H9 (cell line): ENCODE measurements at places on chromosomes 7 and 10.

DNA sequence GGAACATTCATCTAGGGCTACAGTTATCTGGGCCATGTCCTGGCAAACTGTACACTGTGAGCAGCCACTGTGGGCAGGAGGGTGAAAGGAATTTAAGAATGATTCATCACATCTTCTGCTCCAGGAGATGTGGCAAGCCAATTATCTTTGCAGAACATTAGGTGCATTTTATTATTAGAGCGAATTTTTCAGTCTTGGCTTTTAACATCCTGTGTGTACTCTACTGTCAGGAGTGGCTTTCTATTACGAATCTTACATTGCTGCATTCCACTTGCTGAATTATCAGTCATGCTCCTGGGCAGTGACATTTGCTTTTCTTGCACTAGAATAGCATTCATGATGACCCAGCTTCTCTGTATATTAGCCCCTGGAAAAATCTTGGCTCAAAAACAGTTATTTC is 109.2 kb upstream of the TARP start:
- DNase-seq = no peak

- DNase-seq = no peak
These were observed 35.9 kb upstream of the TSPAN33 start for GRCh38 chr7:129108581-129108980.

DNA sequence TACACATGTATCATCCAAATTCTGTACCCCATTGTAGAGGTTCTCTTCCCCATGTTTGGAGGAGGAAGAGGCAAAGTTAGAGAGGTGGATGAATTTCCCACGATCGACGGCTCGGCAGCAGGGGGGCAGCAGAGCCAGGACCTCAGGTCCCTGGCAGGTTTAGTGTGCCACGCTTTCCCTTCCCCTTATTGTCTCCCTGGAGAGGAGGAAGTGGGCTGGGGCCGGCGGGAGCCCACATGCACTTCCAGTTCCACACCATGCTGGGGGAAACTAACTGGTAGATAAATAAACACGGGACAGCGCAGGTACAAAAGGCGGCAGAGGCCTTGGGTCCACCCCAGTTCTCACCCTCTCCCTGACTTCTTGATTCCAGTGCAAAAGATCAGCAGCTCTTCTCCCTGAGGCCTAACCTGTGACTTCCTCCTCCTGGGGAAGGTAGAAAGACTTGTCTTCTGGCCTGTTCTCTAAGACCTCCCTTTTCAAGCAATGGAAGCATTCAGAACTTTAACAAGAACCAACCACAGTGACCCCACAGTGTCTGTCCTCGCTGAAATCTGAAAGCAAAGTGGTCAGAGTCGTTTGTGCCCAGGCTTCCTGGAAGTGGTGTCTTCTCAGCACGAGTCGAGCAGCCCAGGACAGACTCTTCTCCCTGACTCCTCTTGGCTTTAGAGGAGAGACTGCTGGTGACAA is 30.5 kb upstream of the SRGN start:
- peak; percentile 37 for DNase-seq

DNA sequence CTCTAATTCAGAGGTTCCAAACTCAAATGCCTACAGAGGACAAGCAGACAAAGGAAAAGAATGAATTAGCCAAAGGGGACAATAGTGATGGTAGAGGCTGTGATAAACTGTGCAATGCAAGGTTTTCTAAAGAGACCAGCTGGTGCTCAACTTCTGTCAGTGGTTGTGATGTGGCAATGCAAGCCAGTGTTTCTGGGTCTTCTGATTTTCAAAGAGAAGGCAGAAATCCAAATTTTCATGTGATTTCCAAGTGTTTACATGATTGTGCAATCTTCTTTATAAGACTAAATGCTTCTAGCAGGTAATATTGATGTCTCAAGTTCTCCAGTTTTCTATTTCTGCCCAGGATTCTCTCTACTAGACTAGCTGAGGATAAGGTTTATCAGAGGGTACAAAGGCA is 135.9 kb downstream of the PCDH15 start:
- no peak for DNase-seq

DNA sequence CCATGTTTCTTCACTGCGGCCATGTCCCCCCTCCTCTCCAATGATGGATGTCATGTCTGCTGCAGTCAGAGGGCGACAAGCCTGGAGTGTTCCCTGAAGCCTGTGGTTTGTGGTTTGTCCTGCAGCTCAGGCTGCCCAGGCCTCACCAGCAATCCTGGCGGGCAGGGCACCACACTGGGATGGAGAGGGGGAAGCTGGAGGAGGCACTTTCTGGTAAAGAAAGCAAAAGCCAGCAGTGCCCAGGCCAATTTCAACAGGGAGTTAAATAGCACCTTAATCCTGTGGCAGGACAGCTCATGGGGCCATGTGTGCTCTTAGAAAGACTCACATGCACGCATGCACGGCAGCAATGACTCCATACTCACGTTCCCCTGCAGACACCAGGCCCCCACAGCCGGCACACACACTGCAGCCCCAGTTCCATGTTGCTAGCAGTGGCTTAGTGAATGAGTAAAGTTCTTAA is 158.3 kb downstream of the EGFR start:
- no peak for DNase-seq

GRCh38 chr7:78379148-78379547 is 580.6 kb downstream of the PHTF2 start:
- DNase-seq = no peak

GRCh38 chr7:137850972-137851945 is 4.5 kb upstream of the DGKI start:
- DNase-seq = no peak

GRCh38 chr10:69096045-69096444 is 8.1 kb downstream of the SRGN start:
- no peak for DNase-seq

- no peak for DNase-seq
These were observed 1.5 kb downstream of the EEPD1 start for GRCh38 chr7:36154255-36155212.

DNA sequence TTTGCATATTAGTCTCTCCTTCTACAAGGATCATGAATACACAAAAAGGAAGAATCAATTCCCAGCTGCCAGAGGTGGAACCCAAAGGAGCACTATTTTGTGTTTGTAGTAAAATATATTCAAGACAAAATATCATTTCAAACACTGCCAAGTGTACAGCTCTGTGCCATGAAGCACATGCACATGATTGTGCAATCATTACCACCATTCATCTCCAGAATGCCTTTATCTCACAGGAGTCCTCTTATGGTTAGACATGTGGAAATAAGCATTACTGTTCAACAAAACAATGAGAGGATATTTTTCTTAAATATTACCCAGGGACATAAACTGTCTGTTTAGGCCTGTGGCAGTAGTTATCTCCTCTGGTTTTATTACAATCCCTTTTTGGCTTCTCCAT is 151.4 kb upstream of the PPP1R3A start:
- DNase-seq = no peak

DNA sequence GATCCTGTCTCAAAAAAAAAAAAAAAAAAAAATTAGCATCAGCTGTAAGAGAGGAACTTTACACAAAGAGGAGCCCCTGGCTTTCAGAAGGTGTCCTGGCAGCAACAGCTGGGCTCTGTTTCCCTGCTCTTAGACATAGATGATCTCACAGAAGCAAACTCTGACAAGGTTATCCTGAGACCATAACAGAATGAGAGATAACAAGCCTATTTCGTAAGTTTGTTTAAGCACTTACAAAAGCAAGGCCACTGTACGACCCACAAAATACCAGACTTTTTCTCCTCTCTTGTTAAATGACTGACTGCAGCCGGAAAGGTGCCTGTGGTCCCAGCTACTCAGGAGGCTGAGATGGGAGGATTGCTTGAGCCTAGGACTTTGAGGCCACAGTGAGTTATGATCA is 33.3 kb upstream of the OTUD1 start:
- no peak for DNase-seq

- peak; percentile 21 for DNase-seq
These were observed 29.9 kb downstream of the POLL start for GRCh38 chr10:101558204-101558603.

GRCh38 chr7:114141415-114141814 is 222.6 kb upstream of the PPP1R3A start:
- peak; percentile 43 for DNase-seq

GRCh38 chr10:99426689-99427088 is 3.7 kb downstream of the GOT1 start:
- DNase-seq = no peak

DNA sequence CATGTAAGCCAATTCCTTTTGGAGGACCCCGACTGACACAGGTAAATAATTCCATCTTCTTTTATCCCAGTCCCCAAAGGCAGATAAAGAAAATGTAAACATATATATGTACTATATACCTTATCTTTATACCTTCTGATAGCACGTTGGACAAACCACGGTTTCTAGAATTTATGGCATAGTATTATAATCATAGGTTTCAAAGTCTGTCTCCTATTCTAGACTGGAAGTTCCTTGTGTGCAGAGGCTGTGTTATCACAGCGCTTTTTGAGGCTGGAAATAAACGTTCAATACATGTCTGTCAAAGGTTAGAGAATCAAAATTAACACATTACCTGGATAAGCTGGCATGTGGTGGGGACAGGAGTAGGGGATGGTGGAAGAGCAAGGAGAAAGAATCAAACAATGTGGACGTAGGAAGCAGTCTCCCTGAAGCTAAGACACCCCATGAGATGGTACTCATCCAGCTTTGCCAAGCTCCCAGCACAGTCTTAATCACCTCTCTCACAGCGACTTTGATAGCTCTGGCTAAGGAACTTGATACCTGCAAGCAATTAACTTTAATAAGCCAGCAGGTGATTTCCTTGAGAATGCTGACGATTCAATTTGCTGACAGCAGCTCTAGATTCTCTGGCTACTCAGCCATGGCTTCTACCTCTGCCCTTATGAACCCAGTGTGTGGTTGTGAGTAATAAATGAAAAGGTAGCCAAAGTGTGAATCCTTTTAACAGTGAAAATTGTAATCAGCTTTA is 208.4 kb upstream of the LRRTM3 start:
- no peak for DNase-seq

GRCh38 chr7:137546671-137547070 is 203.1 kb upstream of the PTN start:
- no peak for DNase-seq

DNA sequence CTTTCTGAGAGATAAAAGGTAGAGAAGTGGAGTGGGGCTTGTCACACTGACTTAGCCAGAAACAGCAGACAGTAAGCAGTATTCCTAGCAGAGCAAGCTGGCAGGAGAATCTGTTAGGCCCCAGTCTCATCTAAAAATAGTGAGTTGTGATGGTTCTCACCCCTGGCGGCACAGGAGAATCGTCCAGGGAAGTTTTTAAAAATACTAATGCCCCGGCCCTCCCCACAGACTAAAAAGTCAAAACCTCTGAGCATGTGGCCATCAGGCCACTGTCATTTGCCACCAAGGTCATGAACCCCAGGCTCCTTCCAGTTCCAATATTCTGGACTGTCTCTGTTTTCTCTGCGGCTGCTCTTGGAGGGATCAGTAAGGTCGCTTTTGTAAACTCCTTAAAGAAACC is 34.0 kb downstream of the LYZL1 start:
- DNase-seq = no peak

- DNase-seq = no peak
These were observed 212.0 kb upstream of the IGFBP3 start for GRCh38 chr7:46133072-46133471.

DNA sequence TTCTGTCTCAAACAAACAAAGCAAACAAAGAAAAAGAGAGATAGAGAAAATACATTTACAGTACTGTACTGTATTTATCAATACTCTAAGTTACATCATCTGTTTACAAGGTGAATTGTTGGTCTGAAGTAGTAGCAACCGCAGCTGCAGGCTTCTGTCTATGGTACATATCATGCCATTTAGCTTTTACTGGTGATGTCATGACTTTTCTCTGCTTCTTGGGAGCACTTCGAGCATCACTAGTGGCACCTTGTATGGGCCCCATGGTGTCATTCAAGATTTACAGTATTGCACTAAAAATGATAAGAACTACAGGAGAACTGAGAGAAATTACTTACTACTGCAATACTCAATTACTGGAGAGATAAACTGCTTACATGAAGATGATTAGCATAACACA is 826.9 kb downstream of the CNTNAP2 start:
- no peak for DNase-seq

GRCh38 chr7:24732646-24733413 is 24.4 kb downstream of the GSDME start:
- DNase-seq = no peak

DNA sequence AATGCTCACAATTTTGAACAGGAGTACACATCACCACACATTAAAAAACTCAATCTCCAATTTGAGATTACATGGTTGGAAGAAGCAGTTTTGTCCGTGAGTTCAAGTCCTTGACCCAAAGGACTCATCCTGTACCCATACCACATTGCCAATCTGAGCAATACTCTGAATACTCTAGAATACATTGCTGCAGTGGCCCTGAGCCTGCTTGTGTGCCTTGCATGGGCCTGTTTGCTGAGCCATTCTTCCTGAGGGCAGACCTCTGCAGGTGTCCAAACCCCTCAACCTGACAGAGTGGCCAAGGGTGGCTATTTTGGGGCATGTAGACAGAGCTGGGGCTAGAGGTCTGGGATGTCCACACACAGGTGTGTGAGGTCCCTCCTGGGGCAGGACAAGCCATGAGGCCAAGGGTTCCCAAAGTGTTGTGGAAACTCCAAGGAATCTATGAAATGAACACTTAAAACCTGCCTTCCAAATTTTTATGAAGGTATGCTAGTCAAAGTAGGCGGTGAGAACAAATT is 15.5 kb downstream of the AGMO start:
- DNase-seq = peak; percentile 33

DNA sequence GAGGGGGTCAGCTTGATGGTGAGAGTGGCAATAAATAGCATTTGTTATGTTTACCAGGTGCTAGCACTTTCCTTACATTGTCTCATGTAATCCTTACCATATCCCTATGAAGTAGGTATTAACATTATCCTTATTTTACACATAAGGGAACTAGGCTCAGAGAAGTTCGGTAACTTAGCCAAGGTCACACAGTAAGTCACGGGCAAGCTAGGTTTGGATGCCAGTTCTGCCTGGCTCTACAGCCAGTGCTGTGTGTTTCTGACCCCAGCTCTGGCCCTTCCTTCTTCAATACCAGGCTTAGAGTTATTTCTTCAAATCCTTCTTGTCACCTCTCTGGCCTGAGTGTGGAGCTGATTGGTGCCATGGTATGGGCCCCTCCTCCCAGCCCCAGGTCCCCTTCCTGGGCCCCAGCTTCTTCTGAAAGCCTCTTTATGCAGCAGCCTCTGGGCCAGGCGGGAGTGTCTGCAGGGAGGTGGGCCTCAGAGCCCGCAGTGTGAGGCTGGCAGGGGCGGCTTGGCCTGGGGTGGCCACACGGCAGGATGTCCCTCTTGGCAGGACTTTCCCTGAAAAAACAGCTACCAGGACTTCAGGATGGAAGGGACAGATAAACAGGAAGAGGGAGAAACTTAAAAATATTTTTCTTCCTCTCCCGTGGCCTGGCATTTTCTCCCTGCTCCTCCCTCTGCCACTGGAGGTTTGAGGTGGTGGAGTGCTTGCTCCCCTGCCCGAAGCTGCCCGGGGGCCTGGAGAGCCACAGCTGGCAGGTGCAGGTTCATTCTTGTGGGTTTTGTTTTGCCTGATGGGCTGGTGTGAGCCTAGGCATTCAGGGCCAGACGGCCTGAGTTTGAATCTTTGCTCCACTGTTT is 20.6 kb downstream of the PALD1 start:
- no peak for DNase-seq
